ENCODE measurements at places on chromosomes 11 and 22. TPM values are rescaled to one million over a fixed set of nuclear protein-coding genes. Genes with fewer than 3 reads are reported as not detected.
A peak's percentile ranks its signal among the peaks of the same experiment; 100 is the strongest.

GRCh38 chr11:93822359-93822758 is 28.1 kb downstream of the VSTM5 start:
- no peak for DNase-seq

- no peak for DNase-seq
Observed at GRCh38 chr22:22857607-22858558, 29.7 kb upstream of the IGLL5 start.

DNA sequence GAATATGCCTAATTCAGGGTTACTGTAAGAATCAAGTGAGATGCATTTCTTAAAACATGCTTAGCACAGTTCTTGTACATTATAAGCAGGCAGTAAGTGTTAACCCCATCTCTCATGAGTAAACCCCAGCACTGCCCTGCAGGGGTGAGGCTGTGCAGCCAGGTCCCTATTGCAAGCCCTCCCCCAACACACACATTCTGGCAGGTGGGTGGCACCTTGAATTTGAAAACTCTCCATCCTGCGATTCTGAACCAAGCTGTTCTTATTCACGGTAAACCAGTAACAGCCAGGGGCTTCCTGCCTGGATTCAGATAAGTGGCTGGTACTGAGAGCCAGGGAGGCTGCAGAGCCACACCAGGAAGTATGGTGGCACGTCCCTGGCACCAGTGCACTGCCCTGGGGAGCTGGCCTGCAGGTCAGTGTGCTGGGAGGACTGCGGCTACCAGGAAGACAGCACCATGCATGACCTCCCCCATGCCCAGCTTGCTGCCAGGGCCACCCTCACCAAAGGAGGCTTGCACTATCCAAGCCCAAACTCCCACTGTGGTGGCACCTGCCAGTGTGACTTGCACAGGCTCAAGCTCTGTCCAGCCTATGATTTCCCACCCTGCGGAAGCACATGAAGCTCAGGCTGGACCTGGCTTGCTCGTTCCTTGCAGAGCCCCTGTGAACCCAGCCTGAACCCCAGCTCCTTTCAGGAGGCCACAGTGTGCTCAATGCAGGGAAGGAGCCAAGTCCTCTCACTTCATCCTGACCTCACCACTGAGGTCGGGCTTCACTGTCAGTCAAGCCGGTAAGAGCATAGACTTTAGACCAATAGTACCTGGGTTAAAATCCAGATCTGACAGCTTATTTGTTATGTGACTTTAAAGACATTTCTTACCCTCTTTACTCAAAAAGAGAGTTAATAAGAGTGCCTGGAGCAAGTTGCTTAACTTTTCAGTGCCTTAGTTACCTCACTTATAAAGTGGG is 88.1 kb downstream of the MICAL2 start:
- DNase-seq, result no peak

- no peak for DNase-seq
Observed at GRCh38 chr11:70434813-70435278, 36.5 kb downstream of the CTTN start.

DNA sequence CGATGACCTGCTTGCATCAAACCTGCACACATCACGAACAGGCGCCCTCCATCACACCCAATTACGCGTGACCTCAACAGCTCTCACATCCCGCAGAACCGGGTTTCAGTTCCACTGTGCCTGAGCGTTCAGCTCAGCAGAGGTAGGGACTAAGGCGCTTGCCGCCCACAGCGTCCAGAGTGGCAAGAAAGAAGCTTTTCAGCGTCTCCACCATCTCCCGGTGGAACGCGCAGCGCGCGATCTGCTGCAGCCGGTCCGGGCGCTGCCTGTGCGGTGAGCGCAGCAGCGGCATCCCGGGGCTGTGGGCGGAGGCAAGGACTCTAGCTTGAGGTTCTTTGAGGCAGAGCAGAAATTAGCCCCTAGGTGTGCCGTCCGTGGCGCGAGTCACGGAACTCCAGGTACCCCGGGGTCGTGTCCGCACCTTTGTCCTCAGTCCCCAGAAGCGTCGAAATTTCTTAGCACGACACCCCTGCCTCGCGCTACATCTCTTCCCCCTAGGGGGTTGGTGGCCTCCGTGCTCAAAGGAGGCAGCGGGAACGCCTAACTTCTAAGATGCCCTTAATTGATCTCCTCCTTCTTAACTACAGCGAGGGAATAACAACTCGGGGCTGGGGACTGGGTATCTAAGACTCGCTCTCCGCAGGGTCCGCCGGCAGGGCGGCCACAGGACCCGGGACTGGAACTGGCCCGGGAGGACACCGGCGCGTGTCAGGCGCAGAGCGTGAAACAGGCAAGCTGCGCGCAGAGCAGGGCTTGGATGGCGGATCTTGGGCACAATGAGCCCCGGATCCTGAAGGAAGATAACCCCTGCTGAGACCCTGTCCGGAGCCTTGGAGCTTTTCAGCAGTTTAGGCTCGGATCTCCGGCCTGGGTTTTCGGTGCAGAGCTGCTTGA is 1.7 kb upstream of the CALCA start:
- DNase-seq, result peak; percentile 20

- DNase-seq, result no peak
Observed at GRCh38 chr11:93512073-93512475, 31.1 kb downstream of the SMCO4 start.

DNA sequence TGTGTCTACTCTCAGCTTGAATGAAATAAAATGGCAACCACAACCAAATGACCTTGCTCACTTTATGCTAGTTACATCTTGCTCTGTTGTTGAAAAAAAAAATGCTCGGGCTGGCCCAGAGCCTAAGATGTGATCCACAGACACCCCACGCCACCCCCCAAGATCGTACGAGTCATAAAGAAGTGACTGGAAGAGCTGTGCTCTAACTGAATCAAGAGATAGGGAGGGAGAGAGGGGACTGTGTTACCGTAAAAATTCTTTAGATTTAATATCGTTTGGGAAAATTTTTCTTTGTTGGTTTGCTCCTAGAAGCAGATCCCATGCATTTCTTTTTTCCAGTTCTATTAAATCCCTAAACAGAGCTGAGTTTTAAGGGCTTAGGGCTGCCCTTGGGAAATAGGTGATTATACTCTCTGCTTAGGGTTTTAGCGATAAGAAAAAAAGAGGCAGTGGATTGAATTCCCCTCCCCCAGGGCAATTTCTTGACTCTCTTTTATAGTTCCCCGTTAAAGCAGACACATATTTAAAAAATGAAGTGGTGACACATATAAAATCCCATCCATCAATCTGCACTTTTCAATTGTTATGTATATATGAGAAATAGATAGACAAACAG is 14.5 kb downstream of the MAML2 start:
- no peak for DNase-seq

DNA sequence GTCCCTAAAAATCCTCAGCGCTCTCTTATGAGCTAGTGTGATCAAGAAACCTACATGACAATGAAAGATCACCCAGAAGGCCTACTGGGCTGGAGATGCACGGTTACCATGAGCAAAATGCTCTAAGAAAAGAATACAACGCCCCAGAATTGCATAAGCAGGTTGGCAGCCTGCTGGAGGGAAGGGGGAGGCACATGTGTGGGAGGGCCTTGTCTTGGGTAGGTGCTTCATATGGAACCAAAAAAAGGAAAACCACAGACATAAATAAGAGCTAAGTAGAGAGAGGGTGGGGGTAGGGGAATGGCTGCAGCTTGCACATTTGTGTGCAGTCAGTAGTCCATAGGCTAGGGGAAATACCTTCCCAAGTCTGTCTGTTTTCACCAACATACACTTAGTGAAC is 2.8 kb downstream of the SIAE start:
- no peak for DNase-seq

DNA sequence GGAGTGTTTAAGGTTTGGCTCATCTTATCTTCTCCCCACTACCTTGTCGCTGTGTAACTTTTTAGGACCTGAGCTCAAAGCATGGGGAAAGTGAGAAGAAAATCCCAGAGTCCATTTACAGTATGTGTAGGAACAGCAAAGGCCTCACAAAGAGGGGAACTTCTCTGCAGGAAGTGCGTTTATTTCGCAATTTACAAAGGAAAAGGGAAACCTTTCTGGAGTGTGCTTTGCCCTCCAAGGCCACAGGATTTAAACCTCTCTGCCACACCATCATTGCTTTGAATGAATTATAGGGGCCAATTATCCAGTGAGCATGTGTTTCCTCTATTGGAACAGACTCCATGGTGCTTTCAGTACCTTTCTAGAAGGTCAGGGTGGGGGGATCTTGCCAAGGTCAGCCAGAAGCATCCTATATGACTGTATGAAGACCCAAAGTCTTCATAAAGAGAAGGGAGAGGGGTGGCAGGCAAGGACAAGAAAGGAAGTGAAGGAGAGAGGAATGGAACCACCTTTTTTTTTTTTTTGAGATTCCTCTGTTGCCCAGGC is 68.1 kb upstream of the LMO2 start:
- no peak for DNase-seq

- no peak for DNase-seq
Observed at GRCh38 chr11:119107538-119108145, 498 bp downstream of the C2CD2L start.

- no peak for DNase-seq
Observed at GRCh38 chr11:44446996-44447771, 118.3 kb upstream of the CD82 start.

GRCh38 chr11:100706179-100706578 is 19.1 kb downstream of the ARHGAP42 start:
- DNase-seq, result no peak

DNA sequence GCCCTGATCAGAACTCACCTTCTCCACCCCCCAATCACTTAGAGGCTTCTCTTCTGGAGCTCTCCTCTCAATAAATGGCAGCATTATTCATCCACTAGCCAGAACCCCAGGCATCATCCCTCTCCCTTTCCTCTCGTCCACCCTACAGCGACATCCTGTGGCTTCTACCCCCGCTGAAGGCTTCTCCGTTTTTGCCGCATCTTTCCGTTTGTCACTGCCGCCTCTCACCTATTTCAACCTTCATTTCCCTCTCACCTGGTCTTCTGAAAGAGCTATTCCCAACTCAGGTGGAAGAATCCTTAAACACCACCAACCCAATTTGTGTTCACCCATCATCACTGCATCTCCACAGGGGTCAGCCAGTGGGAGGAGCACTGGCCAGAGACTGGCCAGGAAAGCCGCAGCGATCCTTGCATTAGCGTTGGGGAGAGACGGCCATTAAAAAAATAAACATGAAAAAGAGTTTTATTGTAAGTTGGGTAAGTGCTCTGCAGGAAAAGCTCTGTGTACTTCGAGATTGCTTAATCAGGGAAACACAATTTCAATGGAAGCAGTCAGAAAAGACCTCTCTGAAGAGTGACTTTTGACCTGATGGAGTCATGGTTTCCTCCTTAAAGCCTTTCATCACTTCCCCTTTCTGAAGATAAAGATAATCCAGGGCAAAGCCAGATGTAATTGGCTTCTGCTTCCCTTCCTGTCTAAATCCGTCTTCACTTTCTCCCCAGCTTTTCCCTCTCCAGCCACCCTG is 36.7 kb downstream of the SPATA19 start:
- DNase-seq, result no peak

DNA sequence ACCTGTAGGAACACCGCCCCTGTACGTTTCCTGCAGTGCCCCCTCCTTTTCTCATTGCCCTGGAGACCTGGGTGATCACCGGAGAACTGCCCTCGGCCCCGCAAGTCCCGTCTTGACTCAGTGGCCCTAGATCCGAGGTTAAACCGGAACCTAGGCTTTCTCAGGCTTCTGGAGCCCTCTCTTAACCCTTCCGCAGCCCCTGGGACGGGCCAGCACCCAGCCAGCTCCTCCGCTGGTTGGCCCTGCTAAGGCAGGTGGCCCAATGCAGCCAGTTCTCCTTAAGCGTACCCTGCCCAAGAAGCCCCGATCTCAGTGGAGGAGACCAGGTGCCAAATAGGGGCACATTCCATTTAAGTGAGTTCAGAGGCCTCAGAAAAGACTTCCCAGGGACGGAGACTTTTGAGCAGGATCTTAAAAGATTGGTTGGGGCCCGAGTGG is 776 bp downstream of the NLRX1 start:
- peak; percentile 52 for DNase-seq

GRCh38 chr22:50016308-50016987 is 3.9 kb upstream of the IL17REL start:
- DNase-seq, result no peak

DNA sequence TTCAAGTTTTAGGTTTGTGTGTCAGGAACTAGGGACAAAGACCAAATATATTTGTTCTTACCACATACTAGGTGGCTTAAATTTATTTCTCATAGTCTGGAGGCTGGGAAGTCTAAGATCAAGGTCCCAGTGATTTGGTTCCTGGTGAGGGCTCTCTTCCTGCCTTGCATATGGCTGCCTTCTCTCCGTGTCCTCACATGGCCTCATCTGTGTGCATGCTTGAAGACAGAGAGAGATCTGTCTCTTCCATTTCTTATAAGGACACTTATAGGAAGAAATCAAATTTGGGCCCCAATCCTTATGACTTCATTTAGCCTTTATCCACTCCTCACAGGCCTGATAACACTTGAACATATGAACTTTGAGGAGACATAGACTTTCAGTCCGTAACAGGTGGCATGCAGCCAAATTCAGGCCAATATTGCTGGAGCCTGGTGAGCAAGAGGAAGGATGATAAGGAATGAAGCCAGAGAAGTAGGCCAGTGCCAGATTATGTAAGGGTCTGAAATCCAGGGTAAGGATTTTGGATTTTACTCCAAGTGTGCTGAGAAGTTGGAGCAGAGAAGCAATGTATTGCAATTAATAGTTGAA is 35.1 kb downstream of the TTC17 start:
- DNase-seq, result peak; percentile 73

- DNase-seq, result no peak
Observed at GRCh38 chr11:74863410-74863809, 85.5 kb downstream of the XRRA1 start.

- no peak for DNase-seq
Observed at GRCh38 chr11:13222285-13222684, 55.3 kb upstream of the BMAL1 start.

GRCh38 chr22:37145180-37146050 is 4.3 kb downstream of the IL2RB start:
- no peak for DNase-seq

OR4D11 gene
- total RNA-seq, result not detected

EFCAB6 gene
- total RNA-seq, result 1.8 TPM

MYRF gene
- 4.0 TPM for total RNA-seq

CRYBA4 gene
- not detected for total RNA-seq

DMC1 gene
- total RNA-seq, result 1.2 TPM

ACR gene
- not detected for total RNA-seq

ANO1 gene
- 9.8 TPM for total RNA-seq

OR52I2 gene
- not detected for total RNA-seq

CTTN gene
- total RNA-seq, result 71.7 TPM

C11orf16 gene
- not detected for total RNA-seq

TRIM49 gene
- total RNA-seq, result not detected

Data from left cardiac atrium (tissue), 4 donors.